NCI-H510A treated with DMSO at 0.1 percent for 48 hours (cell line): ENCODE measurements at places on chromosomes 11 and 22.
A peak's percentile ranks its signal among the peaks of the same experiment; 100 is the strongest.

DNA sequence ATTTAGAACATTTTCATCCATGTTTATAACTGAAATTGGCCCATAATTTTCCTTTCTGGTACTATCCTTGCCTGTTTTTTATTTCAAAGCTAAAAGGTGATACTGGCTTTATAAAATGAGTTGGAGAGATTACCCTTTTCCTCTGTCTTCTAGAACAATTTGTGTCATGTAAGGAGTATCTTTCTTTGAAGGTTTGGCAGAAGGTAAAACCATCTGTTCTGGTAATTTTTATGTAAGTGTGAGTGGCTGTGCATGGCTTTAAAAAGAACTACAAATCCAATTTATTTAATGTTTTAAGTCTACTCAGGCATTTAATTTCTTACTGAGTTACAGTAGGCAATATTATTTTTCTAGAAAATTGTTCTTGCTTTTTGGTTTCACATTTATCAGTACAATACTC lies 7.7 kb upstream of the MRGPRD start:
- DNase-seq: no peak

- no peak for DNase-seq
Measured at GRCh38 chr22:49251371-49251770, 576.3 kb downstream of the BRD1 start.

DNA sequence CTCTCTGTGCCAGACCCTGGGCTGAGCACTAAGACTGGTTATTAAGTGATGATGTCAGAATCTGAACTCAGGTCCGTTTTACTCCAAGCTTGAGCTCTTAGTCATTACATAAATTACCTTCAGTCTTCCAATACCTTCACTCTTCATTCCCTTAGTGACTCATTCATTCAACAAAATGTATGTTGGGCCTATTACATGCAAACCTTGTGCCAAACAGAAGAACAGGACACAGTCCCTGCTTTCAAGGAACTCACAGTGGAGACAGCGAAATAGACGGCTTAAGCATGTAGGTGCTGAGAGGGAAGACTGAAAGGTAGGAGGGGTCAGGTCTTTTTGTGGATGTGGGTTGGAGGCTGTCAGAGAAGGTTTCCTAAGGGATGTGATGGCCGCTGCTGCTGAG lies 3.3 kb downstream of the KCTD14 start:
- DNase-seq: no peak

DNA sequence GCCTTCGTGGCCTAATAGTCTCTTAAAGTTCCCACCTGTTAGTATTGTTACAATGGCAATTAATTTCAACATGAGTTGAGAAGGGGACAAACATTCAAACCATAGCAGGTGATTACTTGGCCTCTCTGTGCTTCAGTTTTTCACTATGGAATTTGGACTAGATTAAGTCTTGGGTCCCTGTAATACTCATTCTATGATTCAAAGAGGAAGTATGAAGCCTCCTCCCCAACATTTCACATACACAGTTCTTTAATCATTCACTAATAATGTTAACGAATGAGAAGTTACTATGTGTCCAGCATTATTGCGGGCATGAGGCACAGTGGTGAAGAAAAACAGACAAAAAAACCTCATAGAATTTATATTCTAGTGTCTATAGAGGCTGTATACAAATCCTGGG lies 19.9 kb upstream of the USP47 start:
- DNase-seq: no peak

GRCh38 chr11:95338430-95338991 lies 107.5 kb upstream of the SESN3 start:
- DNase-seq: no peak

- peak; percentile 17 for DNase-seq
Measured at GRCh38 chr22:30309951-30310741, 16.6 kb downstream of the TBC1D10A start.

GRCh38 chr22:34845391-34845790 lies 220.6 kb upstream of the ISX start:
- DNase-seq: no peak

DNA sequence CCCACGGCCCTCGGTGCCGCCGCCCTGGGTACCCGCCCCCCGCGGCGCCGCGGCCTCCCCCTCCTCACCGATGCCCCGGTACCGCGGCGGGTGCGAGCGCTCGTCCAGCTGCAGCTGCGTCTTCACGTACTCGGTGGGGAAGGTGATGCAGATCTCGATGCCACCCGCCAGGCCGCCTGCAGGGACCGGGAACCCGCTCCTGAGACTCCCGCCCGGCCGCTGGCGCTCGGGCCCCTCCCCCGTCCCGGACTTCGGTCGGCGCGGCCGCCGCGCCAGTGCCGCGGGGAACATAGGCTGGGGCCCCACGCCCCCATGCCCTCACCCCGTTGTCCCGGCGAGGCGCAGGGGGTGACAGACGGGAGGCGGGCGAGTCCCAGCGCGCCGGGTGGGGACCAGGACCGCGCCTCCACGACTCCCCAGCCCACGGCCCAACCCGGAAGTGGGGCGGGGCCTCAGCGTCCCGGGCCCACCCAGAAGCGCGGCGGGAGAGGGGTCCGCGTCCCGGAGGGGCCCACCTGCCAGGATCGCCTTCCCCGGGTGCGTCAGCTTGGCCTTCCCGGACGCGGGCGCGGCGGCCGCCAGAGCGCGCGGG lies 375 bp downstream of the SLC25A1 start:
- no peak for DNase-seq

DNA sequence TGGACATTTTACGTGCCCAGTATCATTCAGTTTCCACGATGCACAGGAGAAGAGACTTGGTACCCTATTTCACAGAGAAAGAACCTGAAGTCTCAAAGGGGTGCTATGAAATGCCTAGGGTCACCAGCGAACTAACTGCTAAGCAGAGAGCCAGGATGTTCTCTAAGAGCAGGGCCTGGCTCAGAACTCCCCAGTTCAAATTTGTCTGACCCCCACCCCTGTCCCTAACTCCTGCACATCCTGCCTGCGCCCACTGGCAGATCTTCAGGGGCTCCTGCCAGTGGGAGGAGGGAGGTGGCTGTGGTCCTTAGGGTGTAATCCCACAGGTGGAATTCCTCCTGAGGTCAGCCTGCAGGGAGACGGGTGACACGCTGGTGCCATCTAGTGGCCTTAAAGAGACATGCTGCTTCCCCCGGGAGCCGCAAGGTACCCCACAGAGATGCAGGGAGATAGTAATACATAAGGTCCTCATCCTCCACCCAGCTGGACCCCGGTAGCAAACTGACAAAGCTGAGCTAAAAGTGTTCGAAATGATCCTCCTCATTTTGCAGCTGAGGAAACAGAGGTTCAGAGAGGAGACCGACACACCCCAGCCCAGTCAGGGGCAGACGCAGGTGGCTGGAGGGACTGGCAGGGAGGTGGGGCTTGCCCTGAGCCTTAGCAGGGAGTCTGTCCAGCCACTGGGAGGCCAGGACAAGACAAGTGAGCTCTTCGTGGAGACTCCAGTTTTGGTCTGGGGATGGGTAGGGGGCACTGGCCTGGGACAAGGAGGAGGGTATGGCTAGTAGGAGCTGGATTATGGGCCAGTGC lies 34.1 kb downstream of the MB start:
- DNase-seq: peak; percentile 70
